ENCODE measurements at places on chromosomes 16 and 17.

DNA sequence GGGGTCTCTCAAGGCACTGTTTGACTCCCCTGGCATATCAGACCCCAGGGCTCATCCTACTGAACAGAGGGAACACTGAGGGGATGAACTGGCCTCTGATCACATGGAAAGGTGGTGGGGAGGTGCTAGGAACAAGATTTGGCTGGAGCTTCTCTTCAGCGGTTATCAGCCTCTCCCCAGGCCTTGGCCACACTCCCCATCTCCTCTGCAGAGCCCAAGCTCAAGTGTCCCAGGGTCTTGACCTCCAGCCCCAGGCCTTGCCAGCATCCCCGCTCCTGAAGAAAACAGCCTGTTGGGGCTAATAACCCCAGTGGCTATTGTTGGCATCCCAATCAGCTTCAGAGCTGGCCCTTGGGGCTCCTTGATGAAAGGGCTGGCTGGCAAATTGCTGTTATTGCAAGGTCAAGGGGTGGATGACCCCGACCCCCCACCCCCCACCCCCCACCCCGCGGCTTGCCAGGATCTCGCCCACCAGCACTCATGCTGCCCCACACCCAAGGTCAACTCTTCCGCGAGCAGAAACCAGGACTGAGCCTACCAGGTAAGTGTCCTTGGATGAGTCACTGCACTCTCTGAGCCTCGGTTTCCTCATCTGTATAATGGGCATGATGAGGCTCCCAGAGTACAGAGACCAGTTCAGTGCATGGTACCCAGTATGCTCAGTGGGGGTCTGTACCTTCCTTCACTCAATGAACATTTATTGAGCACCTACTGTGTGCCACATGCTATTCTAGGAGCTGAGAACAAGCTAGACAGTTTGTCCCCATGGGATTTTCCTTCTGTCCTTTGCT lies 18.8 kb upstream of the FAM83G start:
- no peak for DNase-seq

DNA sequence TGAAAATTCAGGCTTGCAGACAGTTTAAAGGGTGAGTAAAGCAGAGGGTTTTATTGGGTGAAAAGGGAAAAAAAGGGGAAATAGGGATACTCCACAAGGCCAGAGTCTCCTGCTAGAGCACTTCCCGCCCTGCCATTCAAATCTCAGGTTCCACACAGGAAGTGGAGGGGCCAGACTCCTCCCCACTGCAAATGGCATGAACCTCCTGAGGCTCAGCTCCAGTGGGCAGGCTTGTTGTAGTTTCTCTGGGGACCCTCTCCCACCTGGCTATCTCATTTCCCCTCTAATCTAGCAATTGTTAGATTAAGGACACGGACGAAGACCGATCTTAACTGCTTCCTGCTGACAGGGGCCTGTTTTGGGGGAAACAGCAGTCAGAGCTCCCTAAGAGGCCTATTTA lies 43.4 kb downstream of the TAOK1 start:
- DNase-seq = peak; percentile 1

GRCh38 chr17:8468980-8469379 lies 33.3 kb downstream of the NDEL1 start:
- DNase-seq = no peak

DNA sequence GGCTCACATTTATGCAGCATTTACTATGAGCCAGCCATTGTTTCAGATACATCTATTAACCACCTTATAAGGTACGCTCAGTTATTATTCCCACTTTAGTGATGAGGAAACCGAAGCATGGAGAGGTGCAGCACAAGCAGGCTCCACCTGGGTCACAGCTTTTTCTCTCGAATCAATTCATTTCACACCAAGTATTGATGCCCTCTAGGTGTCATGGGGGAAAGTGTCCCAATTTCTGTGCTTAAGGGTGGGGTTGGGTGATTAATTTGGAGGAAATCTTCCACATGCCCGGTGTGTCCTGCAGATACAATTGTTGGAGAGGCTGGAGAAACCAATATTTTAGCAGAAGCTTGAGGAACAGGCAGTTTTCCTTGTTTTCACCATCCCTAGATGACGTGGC lies 62.7 kb upstream of the DNAJA2 start:
- DNase-seq = no peak

DNA sequence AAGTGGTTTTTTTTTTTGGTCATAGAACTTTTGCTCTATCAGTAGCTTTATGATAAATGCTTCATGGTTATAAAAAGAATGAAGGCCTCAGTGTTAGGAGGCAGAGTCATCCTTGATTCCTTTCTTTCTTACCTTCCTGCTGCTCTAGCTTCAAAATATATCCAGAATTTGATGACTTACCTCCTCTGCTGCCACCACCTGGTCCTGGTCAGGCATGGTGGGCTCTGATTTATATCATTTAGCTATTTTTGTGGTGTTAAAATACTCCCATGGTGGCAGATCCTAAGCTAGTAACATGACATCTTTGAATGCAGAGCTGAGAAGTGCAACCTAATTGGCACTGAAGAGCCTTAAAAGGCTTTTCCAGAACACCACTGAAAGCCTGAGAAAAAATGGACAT lies 508.8 kb upstream of the CDH8 start:
- no peak for DNase-seq

DNA sequence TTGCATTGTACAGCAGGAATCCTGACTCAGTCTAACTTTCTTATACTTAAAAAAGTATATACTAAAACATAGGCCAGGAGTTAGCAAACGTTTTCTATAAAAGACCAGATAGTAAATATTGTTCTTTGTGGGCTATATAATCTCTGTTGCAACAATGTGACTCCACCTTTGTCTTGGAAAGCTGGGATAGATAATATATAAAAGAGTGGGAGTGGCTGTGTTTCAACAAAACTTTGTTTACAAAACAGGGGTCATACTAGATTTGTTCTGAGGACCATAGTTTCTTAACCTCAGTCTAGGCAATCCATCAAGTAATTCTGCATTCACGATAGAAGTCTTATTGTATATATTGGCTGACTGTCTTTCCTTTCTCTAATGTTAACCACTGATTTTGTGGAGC lies 9.0 kb upstream of the TBC1D3B start:
- DNase-seq = no peak

- DNase-seq = no peak
Measured at GRCh38 chr16:64406770-64407181, 715.1 kb downstream of the CDH11 start.

GRCh38 chr16:86833136-86833535 lies 254.8 kb downstream of the FOXL1 start:
- DNase-seq = no peak

GRCh38 chr17:65850486-65850885 lies 289.0 kb upstream of the AXIN2 start:
- DNase-seq = no peak

- no peak for DNase-seq
Measured at GRCh38 chr16:987906-988305, 6.3 kb downstream of the SOX8 start.

DNA sequence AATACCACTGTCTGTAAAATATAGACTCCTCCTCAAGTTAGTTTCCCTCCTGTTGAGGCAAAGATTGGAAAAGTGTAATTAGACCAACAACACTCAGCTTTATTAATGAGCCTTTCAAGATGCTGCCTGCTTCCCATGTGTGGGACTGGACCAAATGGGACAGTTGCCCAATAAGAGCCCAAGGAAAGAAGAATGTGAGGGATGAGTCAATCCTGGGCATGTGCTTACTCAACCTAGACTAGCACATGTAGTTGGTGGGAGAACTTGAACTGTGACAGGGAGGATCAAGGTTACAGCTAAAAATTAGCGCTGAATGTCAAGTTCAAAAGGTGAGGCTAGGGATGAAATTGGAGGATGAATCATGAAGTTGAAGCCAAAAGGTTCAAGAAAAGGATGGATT lies 435.5 kb downstream of the CA10 start:
- DNase-seq = no peak

GRCh38 chr16:1042049-1042744 lies 30.4 kb upstream of the SSTR5 start:
- DNase-seq = no peak

DNA sequence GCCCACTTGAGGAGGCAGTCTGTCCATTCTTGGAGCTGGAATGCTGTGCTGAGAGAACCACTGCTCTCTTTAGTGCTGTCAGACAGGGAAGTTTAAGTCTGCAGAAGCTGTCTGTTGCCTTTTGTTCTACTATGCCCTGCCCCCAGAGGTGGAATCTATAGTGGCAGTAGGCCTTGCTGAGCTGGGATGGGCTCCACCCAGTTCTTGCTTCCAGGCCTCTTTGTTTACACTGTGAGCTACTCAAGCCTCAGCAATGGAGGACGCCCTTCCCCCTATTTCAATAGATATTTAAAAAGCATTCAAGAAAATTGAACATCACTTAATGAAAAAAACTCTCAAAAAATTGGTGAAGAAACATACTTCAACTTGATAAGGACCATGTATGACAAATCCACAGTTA lies 313.5 kb downstream of the PHKB start:
- no peak for DNase-seq

GRCh38 chr17:27319541-27320221 lies 25.8 kb downstream of the WSB1 start:
- DNase-seq = no peak

- no peak for DNase-seq
Measured at GRCh38 chr17:44318077-44318892, 6.3 kb downstream of the SLC25A39 start.

- no peak for DNase-seq
Measured at GRCh38 chr17:77897741-77898301, 60.7 kb upstream of the TNRC6C start.

DNA sequence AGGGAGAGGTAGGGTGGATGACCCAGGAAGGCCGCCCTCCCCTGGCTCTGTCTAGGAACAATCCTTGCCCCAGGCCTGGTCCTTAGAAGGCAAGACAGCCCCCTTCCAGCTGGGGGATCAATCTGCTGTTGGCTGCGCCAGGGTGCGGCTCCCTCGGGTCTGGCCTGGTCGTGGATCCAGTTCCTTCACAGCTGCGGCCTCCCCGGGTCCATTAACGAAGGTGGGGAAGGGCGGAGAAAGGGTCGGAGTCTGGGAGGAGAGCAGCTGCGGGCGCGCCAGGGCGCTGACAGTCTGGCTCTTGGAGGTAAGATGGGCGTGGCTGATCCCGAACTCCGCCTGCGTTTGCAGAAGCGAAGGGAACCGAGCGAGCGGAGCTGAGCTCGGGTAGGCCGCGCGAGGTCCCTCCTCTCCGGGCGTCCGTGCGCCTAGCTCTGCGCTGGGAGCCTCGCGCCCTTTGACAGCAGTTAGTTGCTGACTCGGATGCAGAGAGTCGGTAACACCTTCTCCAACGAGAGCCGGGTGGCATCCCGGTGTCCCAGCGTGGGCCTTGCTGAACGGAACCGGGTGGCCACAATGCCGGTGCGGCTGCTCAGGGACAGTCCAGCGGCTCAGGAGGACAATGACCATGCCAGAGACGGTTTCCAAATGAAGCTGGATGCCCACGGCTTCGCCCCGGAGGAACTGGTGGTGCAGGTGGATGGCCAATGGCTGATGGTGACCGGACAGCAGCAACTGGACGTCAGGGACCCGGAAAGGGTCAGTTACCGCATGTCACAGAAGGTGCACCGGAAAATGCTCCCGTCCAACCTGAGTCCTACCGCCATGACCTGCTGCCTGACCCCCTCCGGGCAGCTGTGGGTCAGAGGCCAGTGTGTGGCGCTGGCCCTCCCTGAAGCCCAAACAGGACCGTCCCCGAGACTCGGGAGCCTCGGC lies at the start of gene HSPB9:
Gene HSPB9, plus strand, starts transcription at position 434 of the 933 bp plus-strand sequence. Its CDS starts 47 bp downstream, at position 481.
- DNase-seq = no peak

- DNase-seq = no peak
Measured at GRCh38 chr16:85519540-85520231, 93.4 kb upstream of the GSE1 start.

DNA sequence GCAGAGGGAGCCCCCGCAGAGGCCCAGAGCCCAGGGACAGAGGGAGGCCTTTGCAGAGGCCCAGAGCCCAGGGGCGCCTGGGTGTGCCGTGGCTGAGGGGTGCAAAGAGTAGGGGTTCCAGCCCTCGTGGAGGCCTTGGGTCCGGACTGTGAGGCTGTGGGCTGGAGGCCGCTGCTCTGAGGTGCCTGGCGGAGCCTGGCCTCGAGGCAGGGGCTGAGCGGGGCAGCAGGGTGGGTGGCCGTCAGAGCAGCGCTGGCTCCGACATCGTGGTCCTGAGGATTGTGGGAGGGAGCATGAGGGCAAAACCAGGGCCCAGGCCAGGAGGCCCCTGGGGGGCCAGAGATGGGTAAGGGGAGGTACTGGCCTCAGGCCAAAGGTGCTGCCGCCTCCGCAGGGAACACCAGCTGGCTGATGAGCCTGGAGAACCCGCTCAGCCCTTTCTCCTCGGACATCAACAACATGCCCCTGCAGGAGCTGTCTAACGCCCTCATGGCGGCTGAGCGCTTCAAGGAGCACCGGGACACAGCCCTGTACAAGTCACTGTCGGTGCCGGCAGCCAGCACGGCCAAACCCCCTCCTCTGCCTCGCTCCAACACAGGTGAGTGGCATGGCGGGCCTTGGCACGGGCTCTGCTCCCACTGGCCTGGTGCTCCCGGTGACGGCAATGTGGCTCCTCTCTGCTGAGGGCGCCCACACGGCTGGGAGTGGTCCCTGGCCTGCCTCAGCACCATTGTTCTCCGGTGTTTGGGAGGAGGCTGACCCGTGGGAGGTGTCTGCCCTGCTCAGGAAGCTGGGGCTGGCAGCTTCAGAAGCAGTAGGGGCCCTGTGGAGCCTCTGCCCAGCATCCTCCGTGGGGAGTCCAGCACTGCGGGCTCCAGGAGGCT lies 33.7 kb downstream of the TSC2 start:
- DNase-seq = no peak

GRCh38 chr17:68205808-68206720 lies 41.8 kb upstream of the AMZ2 start:
- no peak for DNase-seq

GRCh38 chr17:60577147-60577915 lies 22.7 kb upstream of the PPM1D start:
- DNase-seq = no peak

DNA sequence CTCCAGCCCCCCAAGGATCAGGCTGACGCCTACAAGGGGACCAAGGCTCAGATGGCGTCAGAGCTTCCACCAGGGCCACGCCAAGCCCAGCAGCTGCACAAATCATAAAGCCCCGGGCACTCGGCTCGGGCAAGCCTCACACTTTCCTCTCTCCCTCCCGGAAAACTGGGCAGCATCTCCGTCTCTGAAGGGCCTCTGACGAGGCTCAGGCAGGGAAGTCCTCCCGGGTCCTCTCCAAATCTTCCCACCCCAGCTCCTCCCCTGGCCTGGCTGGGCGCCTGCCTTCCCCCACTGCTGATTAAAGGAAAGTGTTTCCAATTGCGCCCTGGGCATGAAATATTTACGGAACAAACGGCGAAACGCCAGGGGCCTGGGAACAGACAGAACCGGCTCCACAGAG lies 38.5 kb downstream of the PIEZO1 start:
- DNase-seq = no peak

GRCh38 chr17:57541472-57542394 lies 203.4 kb downstream of the CCDC182 start:
- no peak for DNase-seq

- no peak for DNase-seq
Measured at GRCh38 chr17:33924104-33924503, 331.0 kb upstream of the CCL2 start.

- DNase-seq = no peak
Measured at GRCh38 chr17:38451030-38451839, 23.0 kb downstream of the ARHGAP23 start.

- DNase-seq = no peak
Measured at GRCh38 chr17:76630151-76630550, 13.4 kb downstream of the ST6GALNAC1 start.

Data from left renal pelvis (tissue), 4 donors.